NCI-H1930 (cell line): ENCODE measurements at places on chromosomes 12 and 14.

- DNase-seq: no peak
Measured at GRCh38 chr12:131043401-131043871, 89.7 kb downstream of the ADGRD1 start.

DNA sequence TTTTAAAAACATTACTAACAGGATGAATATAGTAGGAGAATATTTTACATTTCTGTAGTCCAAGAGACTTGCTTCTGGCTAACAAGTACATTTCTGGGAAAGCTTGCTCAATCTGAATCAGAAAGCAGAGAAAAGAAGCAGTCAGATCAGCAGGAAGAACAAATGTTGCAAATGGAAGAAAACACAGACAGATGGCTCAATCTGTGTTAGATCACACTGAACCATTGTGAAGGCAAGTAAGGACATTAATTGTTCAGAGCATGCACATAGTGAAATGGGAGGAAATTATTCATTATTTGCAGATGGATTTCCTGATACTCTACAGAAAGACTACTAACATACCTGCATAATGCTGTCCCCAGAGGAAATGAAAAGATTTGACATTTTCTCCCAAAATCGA, 65.2 kb upstream of the CNOT2 start:
- DNase-seq: no peak

- DNase-seq: no peak
Measured at GRCh38 chr14:31935391-31935790, 141.7 kb upstream of the ARHGAP5 start.

DNA sequence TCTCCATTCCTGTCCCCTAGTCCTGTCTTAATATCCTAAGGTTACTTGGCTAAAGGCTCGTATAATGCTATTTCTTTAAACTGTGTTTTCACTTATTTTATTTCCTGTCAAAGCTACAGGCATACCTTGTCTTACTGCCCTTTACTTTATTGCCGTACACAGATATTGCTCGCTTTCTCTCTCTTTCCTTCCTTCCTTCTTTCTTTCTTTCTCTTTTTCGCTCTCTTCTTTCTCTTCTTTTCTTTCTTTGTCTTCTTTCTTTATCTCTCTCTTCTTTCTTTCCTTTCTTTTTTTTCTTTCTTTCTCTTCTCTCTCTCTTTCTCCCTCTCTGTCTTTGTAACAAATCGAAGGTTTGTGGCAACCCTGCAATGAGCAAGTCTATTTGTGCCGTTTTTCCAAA, 123.9 kb upstream of the ARHGAP5 start:
- no peak for DNase-seq

GRCh38 chr12:48838048-48838447, 13.9 kb downstream of the DDX23 start:
- DNase-seq: no peak
